Colonic mucosa (tissue), 4 donors: ENCODE measurements at places on chromosomes 2 and 18. TPM values are rescaled to one million over a fixed set of nuclear protein-coding genes. Genes with fewer than 3 reads are reported as not detected.
A peak's percentile ranks its signal among the peaks of the same experiment; 100 is the strongest.

OBSL1 gene
- 13.2 TPM for total RNA-seq

NGEF gene
- total RNA-seq: 34.0 TPM

DNA sequence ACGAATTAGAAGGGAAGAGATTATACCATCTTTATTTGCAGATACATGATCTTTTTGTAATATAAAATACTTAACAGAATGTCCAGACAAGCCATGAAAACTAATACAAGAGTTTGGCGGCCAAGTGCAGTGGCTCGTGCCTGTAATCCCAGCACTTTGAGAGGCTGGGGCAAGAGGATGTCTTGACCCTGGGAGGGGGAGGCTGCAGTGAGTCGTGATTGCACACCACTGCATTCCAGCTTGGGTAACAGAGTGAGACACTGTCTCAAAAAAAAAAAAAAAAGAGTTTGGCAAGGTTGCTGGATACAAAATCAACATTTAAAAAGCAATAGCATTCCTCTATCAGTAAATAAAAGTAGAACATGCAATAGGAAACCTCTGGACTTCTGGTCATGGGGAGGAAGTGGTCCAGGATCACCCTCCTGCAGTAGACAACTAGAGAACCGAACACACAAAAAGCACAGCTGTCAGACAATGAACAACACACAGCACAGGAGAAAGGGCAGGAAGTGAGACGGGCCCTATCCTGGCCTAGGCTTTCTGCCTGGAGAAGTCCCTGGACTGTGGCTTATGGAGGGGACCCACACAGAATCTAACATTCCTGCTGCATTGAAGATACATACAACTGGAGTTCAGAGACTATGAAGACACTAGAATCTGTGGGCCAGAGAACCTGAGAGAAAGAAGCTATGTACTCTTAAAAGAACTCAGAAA, 118.9 kb upstream of the ARL4C start:
- H3K27ac ChIP-seq: no peak overlapping the region
- H3K4me3 ChIP-seq: no peak overlapping the region
- H3K4me1 ChIP-seq: no peaks in the 10 kb centered on the region
- no peak for DNase-seq

DNA sequence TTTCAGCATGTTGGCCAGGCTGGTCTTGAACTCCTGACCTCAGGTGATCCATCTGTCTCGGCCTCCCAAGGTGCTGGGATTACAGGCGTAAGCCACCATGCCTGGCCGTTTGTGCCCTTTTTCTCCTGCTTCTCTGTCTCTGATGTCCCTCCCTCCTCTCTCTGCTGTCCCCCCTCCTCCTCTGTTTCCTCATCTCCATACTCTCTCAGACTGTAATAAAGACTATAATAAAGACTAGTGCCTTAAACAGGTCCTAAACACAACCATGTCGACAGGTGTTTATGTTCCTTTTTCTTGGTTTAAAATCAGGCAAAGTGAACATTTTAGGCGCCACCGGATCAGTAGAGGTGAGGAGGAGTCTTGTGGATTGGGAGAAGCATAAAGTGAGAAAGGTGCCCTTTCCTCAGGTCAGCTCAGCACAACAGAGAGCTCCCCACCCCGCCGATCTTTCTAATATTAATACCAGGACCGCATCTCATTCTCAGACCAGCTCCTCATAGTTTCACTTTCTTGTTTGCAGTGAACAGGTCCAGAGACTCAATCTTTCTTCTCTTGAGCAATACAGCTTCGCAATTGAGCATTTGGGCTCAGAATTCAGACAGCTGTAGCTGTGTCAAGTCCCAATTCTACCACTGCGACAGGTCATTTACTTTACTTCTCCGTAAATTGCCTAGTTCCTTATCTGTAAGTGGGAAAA, 23.7 kb downstream of the TIMM21 start:
- H3K36me3 ChIP-seq: no peaks in the 10 kb centered on the region
- no peaks in the 10 kb centered on the region for H3K4me1 ChIP-seq
- no peak overlapping the region for H3K27ac ChIP-seq
- no peaks in the 10 kb centered on the region for H3K27me3 ChIP-seq
- H3K4me3 ChIP-seq: peak overlapping the region; percentile 9

DNA sequence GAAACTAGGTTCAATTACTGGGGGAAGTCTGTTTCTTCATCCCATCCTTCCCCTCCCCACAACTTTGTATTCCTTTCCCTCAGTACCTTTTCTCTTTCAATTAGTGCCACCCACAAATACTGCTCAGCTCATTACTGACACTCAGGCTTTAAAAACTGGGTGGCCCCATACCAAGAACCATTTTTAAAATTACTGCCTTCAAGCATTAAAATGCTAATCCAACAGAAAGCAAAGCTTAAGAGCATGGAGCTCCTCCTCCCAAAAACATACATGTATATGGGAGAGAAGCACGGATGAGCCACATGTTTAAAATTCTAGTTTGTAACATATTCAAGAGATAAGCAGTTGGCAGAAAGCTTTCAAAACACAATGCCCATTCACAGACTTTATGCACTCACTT, 44.0 kb downstream of the IRS1 start:
- H3K36me3 ChIP-seq: no peaks in the 10 kb centered on the region
- no peak for DNase-seq
- H3K27ac ChIP-seq: no peak overlapping the region
- H3K4me1 ChIP-seq: no peaks in the 10 kb centered on the region
- H3K27me3 ChIP-seq: no peaks in the 10 kb centered on the region

- no peaks in the 10 kb centered on the region for H3K27me3 ChIP-seq
- DNase-seq: peak; percentile 45
- no peaks in the 10 kb centered on the region for H3K36me3 ChIP-seq
- H3K4me3 ChIP-seq: no peak overlapping the region
- no peak overlapping the region for H3K27ac ChIP-seq
Measured at GRCh38 chr2:208501206-208501605, 94.6 kb downstream of the PTH2R start.

- H3K27me3 ChIP-seq: no peaks in the 10 kb centered on the region
- H3K4me3 ChIP-seq: no peak overlapping the region
- H3K27ac ChIP-seq: no peak overlapping the region
Measured at GRCh38 chr18:6960656-6961055, 156.9 kb downstream of the LAMA1 start.

GRCh38 chr2:202671317-202672035, 36.7 kb downstream of the FAM117B start:
- H3K4me3 ChIP-seq: no peak overlapping the region
- H3K36me3 ChIP-seq: no peaks in the 10 kb centered on the region

- no peak overlapping the region for H3K27ac ChIP-seq
- no peaks in the 10 kb centered on the region for H3K27me3 ChIP-seq
Measured at GRCh38 chr2:236748385-236748784, 178.8 kb downstream of the ACKR3 start.

DNA sequence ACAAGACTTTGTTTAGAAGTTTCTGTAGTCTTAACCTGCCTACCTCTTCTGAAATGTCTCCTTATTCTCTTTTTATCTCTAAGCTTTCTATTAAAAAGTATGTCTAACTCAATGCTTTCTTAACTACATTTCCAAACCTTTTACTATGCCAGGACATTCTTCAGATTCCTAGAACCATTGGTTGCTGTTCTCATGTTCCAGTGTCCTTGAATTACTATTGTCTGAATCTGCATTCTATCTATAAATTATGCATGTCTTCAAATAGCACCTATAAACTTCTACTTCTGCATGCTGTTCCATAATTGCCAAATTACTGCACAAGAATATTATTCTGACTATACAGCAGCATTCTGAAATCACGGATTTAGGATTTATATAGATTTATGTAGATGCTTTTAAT, 166.0 kb upstream of the VWC2L start:
- H3K4me1 ChIP-seq: no peaks in the 10 kb centered on the region
- DNase-seq: no peak
- no peak overlapping the region for H3K27ac ChIP-seq
- H3K27me3 ChIP-seq: no peaks in the 10 kb centered on the region
- H3K4me3 ChIP-seq: no peak overlapping the region

GRCh38 chr2:225865468-225865867, 466.0 kb downstream of the NYAP2 start:
- no peaks in the 10 kb centered on the region for H3K27me3 ChIP-seq
- H3K36me3 ChIP-seq: no peaks in the 10 kb centered on the region
- no peaks in the 10 kb centered on the region for H3K4me1 ChIP-seq
- no peak for DNase-seq
- no peak overlapping the region for H3K27ac ChIP-seq

- no peaks in the 10 kb centered on the region for H3K36me3 ChIP-seq
- H3K4me3 ChIP-seq: no peak overlapping the region
- H3K27ac ChIP-seq: no peak overlapping the region
- no peak for DNase-seq
Measured at GRCh38 chr18:71798986-71799673, 745.0 kb downstream of the CBLN2 start.

DNA sequence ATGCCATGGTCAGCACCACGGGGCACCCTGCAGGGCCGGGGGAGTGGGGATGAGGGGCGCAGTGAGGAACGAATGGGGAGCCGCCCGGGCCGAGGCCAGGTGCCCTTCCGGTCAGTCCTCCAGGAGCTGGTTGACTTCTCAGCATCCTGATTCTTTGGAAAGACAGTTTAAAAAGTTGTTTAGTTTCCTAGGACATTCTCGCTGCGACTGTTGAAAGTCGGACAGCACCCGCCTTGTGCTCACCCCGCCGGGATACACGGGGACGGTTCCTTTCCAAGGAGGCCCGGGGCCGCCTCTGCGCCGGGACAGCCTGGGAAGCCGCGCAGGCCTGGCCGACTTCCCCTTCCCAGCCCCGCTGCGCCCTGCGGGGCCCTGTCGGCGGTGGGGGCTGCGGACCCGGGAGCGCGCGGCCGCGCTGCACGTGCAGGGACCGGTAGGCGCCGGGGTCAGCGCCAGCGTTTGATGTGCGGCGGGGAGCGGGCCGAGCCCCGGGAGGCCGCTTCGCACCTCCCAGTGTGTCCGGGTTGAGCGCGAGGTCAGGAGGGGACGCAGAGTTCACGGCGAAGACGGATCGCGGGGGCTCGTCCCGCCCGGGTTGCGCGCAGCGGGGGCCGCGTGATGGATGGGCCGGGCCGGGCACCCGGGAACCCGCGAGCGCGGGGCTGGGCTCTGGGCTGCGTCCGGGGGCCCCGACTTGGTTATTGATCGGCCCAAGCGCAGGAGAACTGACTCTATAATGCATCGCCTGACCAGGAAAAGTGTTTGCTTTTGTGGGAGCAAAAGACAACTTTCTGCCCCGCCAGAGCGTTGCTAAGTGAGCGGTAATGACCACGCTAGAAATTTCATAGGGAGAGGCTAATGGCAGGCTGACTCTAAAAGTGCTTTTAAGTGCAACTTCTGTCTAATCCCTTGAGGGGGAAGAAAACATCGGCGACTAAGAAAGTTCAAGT, 28.0 kb upstream of the SMIM21 start:
- no peak overlapping the region for H3K27ac ChIP-seq
- H3K27me3 ChIP-seq: peaks cover 12% of the 10 kb centered on the region
- no peaks in the 10 kb centered on the region for H3K4me1 ChIP-seq
- no peaks in the 10 kb centered on the region for H3K36me3 ChIP-seq
- H3K4me3 ChIP-seq: peak overlapping the region; percentile 37
- DNase-seq: no peak

- peak overlapping the region; percentile 15 for H3K4me3 ChIP-seq
- H3K27ac ChIP-seq: no peak overlapping the region
- DNase-seq: peak; percentile 74
- no peaks in the 10 kb centered on the region for H3K36me3 ChIP-seq
Measured at GRCh38 chr2:72142570-72143440, 4.9 kb downstream of the CYP26B1 start.

DNA sequence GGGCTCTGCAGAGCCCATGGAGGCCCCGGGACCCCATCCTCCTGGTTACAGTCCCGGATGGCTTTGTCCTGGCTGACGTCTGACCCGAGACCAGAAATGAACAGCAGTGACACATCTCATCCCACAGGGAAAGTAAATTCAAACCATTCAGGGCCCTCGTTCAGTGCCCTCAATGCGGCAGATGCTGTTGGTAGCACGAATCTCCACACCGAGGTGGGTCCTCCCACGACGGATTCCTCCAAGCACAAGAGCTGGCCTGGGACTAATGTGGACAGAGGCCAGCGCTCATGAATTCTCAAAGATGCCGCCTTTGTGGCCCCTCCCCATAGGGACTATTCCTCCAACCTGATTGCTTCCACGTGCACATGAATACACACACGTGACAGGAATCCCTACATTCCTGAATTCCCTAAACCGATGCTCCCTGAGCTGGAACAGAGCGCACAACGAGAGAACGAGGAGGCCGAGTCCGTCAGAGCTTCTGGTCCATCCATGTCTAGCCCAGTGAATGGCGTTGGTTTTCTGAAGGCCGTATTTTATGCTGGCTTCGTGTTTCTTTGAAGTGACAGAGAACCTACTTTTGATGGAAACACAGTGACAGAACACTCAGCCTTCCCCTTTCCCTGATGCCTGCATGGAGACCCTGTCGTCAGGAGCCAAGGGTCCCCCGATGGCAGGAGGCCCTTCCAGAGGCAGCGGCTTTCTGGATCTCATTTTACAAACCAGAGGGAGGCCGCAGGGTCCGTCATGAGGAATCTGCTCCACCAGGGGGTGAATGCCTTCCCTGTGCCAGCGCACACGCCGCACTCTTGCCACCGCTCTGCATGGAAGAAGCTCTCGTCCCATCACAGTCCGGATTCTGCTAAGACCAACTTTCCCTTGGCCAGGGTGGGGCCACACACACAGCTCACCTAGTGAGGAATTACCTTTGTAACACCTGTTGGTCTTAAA, 64.3 kb upstream of the SNTG2 start:
- H3K36me3 ChIP-seq: no peaks in the 10 kb centered on the region
- H3K4me1 ChIP-seq: no peaks in the 10 kb centered on the region
- peaks cover 11% of the 10 kb centered on the region for H3K27me3 ChIP-seq

DNA sequence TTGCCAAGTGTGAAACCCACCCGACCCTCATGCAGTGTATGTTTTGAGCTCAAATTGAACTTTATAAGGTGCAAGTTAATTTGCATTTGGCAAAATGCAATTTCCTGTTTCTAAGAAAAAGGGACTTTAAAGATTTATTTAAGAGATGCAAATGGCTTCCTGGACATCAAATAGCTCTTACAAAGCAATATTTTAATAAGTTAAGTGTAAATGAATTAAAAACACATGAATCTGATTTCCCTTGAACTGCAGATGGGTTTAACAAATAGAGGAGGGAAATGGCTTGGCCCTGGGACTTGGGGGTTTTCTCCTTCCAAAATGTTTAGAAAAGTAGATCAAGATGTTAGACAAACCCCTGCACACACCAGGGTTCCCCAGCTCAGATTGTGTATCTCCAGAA, 116.0 kb downstream of the EN1 start:
- H3K4me3 ChIP-seq: no peak overlapping the region
- DNase-seq: no peak
- H3K36me3 ChIP-seq: no peaks in the 10 kb centered on the region

DNA sequence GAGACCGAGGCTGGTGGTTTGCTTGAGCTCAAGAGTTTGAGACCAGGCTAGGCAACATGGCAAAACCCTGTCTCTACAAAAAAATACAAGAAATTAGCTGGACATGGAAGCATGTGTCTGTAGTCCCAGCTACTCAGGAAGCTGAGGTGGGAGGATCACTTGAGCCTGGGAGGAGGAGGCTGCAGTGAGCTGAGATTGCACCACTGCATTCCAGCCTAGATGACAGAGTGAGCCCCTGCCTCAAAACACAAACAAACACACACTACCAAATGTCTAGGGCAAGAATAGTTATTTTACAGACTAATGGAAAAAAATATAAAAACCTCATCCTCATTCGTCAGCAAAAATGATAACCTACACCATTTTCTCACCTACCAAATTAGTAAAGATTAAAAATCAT, 15.3 kb downstream of the BUB1 start:
- H3K27ac ChIP-seq: no peak overlapping the region
- no peaks in the 10 kb centered on the region for H3K27me3 ChIP-seq
- H3K4me1 ChIP-seq: no peaks in the 10 kb centered on the region
- no peak overlapping the region for H3K4me3 ChIP-seq
